SK-MEL-5 (cell line): ENCODE measurements at places on chromosomes 3 and 15. TPM values are rescaled to one million over a fixed set of nuclear protein-coding genes. Genes with fewer than 3 reads are reported as not detected.

The SLC28A1 gene
- total RNA-seq: not detected in 2 replicates

The THPO gene
- 1.1 TPM in 1 of 2 replicates, not detected in the other for total RNA-seq

The SLC9A9 gene
- total RNA-seq: 0.45 and 0.64 TPM in 2 replicates

The SGO1 gene
- total RNA-seq: 12.6 and 13.6 TPM in 2 replicates

The CMTM8 gene
- 8.2 and 11.2 TPM in 2 replicates for total RNA-seq

The ARHGEF26 gene
- 29.3 and 31.2 TPM in 2 replicates for total RNA-seq

The RABL3 gene
- 8.6 and 12.5 TPM in 2 replicates for total RNA-seq

The DAZL gene
- total RNA-seq: not detected in 2 replicates

The SLC6A11 gene
- 0.08 and 0.13 TPM in 2 replicates for total RNA-seq

The DZIP1L gene
- total RNA-seq: 24.3 and 27.4 TPM in 2 replicates

The PLSCR5 gene
- not detected in 2 replicates for total RNA-seq

The CYP1A2 gene
- total RNA-seq: not detected in 2 replicates

The NEO1 gene
- 11.5 and 14.0 TPM in 2 replicates for total RNA-seq

The GPR156 gene
- total RNA-seq: 0.08 and 0.29 TPM in 2 replicates

The IGSF10 gene
- total RNA-seq: 0.03 and 0.16 TPM in 2 replicates

The GATM gene
- total RNA-seq: 0.85 and 2.9 TPM in 2 replicates

The MYO5C gene
- 0.03 and 0.11 TPM in 2 replicates for total RNA-seq

The PLSCR2 gene
- total RNA-seq: not detected in 2 replicates

The SLC38A3 gene
- total RNA-seq: 0.13 and 0.42 TPM in 2 replicates

The FHIT gene
- 3.9 and 4.0 TPM in 2 replicates for total RNA-seq

The SLC2A2 gene
- not detected in 2 replicates for total RNA-seq

The CYP1A1 gene
- 2.7 and 5.7 TPM in 2 replicates for total RNA-seq

The KIF15 gene
- total RNA-seq: 10.0 and 12.8 TPM in 2 replicates

The IMPG2 gene
- total RNA-seq: 0.03 TPM in 1 of 2 replicates, not detected in the other

The ARPP21 gene
- total RNA-seq: not detected in 2 replicates

The OXNAD1 gene
- total RNA-seq: 36.1 and 39.1 TPM in 2 replicates

The GPR171 gene
- total RNA-seq: not detected in 2 replicates

The FRMD4B gene
- 31.4 and 36.7 TPM in 2 replicates for total RNA-seq

The TBC1D23 gene
- 33.0 and 33.1 TPM in 2 replicates for total RNA-seq
